ENCODE measurements at places on chromosomes 7 and 10.

GRCh38 chr10:17684537-17684936 lies 40.6 kb downstream of the STAM start:
- DNase-seq = no peak

GRCh38 chr10:20185116-20185515 lies 368.9 kb downstream of the PLXDC2 start:
- DNase-seq = no peak

GRCh38 chr7:48250441-48250951 lies 79.2 kb downstream of the ABCA13 start:
- peak; percentile 54 for DNase-seq

GRCh38 chr10:61541960-61542359 lies 88.8 kb upstream of the TMEM26 start:
- DNase-seq = no peak

DNA sequence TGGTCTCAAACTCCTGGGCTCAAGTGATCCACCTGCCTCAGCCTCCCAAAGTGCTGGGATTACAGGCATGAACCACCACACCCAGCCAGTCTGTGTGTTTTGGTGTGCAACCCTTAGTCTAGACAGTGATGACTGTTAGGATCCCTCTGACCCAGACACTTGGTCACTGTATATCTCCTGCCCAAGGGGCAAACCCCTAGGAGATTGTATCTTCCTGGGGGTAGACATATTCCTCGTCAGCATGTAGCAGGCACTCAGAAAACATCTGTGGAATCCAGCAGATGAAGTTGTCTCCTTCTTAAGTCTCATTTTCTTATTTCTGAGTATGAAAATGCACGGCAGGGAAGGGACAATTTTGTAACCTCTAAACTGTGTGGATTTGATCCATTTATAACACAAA lies 292.5 kb downstream of the GFRA1 start:
- no peak for DNase-seq

- no peak for DNase-seq
These were observed 404.9 kb downstream of the GLRX3 start for GRCh38 chr10:130541090-130541489.

DNA sequence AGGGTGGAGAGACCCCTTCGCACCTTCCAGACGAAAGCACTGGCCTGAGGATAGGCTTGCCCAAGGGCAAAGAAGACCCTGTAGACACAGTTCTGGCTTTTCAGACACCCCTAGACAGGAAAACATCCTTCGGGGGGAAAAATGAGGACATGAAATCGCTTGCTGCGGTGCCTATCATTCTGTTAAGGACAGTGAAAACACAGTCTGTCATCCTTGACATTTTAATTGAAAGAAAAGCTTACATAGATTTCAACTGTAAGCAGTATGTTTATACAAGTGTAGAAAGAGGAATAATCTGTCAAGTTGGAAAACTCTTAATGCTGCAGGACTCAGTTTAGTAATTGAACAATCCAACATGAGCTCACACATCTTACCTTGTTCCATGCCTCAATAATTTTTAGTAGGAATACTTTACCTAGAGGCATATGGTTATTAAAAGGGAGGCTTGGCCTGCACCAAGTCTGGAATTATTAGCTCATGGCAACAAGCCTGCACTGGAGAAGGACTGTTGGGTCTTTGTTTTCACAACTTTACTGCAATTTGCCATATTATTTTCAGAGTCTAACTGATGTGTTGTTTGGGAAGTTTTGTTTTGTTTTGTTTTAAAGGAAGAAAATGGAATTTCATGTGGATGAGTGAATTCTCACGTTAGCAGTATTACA lies 243.5 kb downstream of the TRIL start:
- DNase-seq = no peak

DNA sequence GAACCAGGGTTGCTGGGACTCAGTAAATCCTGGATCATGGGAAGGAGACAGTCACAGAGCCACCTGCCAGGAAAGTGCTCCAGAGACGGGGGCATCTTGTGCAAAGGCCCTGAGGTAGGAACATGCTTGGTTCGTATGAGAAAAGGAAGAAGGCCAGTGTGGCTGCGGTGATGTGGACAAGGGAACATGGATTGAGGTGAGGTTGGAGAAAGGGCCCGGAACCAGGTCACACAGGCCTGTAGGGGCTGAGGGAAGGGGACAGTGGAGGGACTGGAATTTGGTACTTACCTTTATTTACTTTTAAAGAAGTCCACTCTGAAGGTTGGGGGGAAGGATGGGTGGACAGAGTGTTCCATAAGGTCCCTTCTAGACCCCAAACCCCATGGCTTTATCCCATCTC lies 32.9 kb upstream of the CXCL12 start:
- DNase-seq = no peak

- DNase-seq = no peak
These were observed 83.3 kb upstream of the PAX2 start for GRCh38 chr10:100662067-100662466.

DNA sequence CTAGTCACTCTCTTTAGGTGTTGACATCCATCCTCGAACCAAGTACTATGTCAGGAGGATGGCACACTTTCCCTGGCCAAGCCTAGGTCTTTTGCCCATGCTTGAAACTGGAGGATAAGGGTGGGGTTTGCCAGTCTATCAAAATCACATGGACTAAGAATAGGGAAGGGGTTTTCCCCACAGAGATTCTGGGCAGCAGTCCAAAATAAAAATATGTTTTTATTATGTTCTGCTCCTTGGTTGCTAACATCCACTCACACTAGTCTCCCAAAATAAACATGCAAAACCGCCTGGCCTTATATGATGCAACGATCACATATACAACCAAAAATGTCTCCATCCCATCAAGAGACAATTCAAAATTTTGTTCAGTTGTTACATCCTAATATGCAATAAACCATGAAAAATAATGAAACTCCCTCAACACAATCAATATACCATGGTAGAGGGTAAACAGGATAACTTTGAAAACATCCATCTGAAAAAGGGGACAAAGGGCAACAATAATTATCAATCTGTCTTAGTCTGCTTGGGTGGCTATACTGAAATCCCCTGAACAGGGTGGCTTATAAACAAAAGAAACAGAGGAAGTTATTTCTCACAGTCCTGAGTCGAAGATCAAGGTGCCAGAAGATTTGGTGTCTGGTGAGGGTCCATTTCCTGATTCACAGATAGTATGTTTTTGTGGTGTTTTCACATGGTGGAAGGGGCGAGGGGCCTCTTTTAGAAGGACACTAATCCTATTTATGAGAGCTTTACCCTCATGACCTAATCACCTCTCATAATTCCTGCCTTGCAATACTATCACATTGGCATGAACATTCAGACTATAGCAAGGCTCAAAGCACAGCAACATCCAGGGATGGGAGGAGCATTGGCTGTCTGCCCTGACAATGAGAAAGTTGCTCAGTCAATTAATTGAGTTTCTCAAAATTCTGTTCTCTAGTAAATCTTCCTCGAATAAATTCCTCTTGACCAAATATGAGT lies 159.3 kb downstream of the ETV1 start:
- DNase-seq = peak; percentile 83

DNA sequence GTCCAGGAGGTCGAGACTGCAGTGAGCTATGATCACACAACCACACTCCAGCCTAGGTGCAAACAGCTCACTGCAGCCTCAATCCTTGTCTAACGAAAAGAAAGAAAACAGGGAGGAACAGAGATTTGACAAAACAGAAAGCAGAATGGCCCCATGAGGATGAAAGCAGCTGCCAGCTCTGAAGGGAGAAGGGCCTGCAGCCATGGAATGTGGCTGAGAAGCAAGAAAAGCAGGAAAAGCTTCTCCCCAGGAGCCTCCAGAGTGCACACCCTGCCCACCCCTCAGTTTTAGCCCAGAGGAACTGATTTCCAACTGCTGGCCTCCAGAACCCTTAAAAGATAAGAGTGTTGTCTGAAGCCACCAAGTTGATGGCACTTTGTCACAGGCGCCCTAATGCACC lies 13.0 kb downstream of the ESYT2 start:
- DNase-seq = no peak

- DNase-seq = no peak
These were observed 52.7 kb downstream of the MINPP1 start for GRCh38 chr10:87557409-87557808.

GRCh38 chr7:129923709-129924108 lies 29.1 kb downstream of the UBE2H start:
- peak; percentile 80 for DNase-seq

DNA sequence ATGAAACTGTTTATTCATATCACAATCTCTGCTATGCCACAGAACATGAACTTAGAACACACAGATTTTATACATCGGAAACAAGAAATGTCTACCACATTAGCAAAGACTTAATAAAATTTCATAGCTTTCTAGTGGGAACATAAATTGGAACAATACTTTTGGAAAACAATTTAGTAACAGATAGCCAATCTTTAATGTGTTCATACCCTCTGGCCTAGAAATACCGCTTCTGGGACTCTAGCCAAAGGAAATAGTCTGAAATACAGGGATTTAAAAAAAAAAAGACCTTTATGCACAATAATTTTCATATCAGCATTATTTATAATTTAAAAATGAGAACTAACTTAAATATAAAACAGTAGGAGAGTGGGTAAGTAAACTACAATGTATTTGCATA lies 168.5 kb downstream of the PLXNA4 start:
- DNase-seq = no peak

DNA sequence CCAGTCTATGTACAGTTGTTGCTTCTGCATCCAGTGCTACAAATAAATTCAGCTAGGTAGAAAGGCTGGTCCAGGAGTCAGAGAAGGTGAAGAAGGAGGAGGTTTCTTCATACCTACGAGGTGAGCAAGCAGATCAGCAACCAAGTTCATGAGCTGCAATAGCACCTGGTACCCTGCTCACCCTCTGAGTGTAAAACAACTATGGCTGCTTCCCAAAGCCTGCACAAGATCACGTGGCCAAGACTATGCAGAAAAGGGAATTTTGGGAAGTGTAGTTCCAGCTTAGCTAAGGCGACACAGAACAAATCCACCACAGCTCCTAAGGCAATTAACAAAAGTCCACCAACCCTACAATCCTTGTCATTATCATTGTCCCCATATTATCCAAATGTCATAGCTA lies 95.9 kb upstream of the AUTS2 start:
- no peak for DNase-seq

GRCh38 chr10:12834116-12834665 lies 167.3 kb downstream of the CCDC3 start:
- no peak for DNase-seq

GRCh38 chr7:151508991-151509390 lies 10.7 kb downstream of the RHEB start:
- DNase-seq = no peak

- no peak for DNase-seq
These were observed 52.9 kb upstream of the SHH start for GRCh38 chr7:155864991-155865690.

GRCh38 chr7:50321487-50322067 lies 17.1 kb downstream of the IKZF1 start:
- no peak for DNase-seq

DNA sequence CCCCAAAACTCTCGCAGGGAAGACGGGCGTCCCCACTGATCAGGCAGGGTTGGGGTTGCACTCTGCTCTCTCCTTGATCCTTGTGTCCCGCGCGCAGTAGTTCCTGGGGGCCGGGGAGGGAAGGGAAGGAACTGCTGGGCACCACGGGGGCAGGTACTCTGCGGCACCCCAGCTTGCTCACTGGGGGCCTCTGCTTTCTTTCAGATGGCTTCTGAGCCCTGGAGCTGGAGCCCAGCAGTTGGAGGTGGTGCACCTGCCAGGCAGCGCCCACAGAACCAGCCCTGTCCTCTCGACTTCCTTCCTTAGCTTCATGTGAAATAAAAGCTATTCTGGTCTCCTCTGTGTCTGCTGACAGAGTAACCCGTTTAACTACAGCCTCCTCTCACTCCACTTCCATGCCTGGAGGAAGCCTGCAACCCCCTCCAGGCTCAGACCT lies 12.2 kb downstream of the PLAC9 start:
- DNase-seq = no peak

GRCh38 chr10:1737222-1738061 lies at the start of gene ADARB2:
Gene ADARB2 (minus strand): TSS chr10:1737525.
- DNase-seq = no peak

DNA sequence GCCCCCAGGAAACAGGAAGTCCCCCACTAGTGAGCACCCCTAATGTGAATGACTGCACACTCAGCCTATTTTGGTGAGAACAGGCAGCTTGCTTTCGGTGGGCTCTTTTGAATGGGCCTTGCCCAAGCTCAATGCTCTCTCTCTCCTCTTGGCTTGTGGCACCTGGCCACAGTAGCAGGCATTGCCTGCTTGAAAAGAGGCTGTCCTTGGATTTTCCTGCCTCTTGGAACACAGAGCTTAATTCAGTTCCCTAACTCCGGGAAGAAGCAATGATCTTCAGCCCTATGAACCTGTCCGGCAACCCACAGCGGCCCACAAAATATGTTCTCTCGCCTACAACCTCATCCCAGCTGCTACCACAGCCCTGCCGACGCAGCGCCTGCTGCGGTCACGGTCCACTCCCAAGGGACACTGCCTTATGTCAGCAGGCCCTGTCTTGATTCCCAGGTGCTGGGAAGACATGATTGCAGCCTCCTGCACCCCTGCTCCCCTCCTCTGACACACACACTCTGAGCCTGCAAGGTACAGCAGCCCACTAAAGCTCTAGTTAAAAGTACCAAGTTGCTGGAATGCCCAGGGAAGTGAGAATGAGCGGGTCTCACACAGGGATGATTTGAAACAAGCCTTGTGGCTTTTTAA lies 715.5 kb upstream of the GALNT17 start:
- no peak for DNase-seq

DNA sequence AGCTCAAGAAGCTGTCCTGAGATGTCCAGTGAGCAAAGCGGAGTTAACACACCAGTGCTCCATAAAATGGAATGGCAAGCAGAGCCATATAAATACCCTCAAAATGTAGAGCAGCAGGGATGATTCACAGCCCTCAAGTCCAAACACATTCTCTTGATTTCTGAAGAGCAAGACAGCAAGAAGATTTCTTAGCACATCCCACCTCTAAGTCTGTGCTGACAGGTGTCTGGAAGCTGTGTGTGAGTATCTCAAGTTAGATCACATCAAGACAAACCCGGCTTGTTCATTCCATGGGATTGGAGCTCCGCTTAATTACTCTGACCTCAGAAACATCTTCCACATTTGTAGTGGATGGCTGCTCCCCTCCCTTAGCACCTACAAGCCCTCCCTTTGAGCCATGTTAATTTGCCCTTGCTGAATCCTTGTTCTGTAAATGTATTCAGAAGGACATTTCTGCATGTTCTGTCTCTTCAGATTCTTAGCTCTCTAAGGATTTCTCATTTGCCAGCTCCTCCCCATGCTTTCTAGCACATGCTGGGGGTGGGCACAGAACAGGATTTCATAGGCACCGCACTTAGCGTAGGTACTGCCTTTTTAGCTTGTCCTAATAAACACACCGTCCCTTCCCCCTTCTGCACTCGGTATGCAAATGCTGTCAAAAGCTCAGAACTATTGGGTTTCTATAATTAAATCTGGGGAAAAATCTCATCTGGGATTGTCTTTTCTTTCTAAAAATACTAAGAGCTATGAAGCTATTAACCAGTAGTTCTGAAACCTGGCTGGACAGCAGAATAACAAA lies 112.7 kb downstream of the CPXM2 start:
- DNase-seq = no peak

GRCh38 chr10:49109669-49110340 lies 5.5 kb downstream of the VSTM4 start:
- no peak for DNase-seq

DNA sequence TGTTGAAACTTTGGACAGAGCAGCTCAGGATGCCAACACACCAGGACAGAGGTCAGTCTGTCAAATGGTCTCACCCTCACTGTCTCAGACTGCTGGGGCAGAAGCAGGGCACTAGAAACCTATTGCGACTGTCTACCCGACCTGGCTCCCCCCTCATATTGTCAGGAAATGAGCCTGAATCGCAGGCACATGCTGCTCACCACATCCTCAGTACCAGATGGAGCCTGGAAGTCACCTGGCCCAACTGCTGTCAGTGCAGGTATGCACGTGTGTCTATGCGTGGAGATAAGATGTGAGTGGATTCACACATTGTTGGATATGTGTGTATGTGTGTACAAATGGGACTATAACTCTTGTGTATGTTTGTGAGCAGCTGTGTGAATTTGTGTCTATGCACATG lies 3.2 kb upstream of the CDHR1 start:
- no peak for DNase-seq
